ENCODE measurements at places on chromosomes 6 and 20.

GRCh38 chr6:32685603-32686002 is 19.1 kb upstream of the HLA-DQB1 start:
- DNase-seq: no peak

DNA sequence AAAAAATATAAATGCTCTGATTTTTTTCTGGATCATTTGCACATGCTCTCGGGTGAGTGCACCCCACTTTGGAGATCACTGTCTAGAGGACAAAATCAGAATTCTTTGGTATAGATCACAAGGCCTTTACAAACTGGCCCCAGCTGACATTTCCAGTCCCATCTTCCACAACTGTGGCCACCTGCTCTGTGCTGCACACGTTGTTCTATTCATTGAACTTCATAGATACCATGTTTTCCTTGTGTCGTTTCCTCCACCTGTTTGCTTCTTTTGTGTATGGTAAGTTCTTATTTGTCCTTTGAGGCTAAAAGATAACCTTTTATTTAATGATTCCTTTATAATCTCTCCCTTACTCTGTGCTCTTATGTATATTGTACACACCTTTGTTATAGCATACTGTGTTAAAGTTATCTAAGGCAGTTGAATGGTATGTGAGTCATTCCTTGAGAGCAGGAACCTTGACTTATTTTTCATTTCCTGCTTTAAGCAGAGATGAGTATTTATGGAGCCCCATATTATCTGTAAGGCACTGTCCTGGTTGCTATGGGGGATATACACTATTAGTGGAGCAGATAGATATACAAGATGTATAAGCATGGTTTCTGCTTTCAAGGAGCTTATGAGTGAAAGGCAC is 12.0 kb upstream of the SLC17A5 start:
- no peak for DNase-seq

DNA sequence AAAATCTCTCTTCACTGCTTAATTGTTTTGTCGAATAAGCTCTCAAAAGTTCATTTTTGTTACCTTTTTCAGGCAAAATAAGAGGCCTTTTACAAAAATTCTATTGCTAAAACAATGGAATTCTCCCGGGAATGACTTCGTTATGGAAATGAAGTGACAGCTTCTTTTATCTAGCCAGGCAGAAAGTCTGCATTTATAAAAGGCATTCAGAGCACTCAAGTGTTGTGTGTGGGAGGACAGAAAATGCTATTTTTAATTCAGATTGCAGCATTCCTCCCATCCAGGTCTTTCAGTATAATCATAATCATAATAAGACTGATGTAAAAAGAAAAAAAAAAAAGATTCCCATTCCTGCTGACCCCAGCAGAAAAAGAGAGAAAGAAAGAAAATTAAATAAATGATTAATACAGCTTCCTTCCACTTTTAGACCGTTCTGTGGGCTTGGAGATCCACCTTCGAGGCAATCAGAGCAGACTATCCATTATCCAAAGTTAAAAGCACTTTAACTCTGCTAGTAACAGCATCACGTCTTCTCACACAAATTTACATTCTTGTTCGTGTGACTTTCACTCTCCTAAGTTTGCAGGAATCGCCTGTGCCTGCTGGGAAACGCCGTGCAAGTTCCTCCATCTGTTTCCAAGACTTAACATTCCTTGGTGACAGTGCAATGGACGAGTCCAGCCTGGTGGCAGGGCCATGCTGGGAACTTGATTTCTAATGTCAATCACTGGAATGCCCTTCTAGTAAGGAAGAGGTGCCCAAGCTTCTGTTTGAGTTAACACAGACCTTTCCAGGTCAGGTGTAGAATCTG is 258.8 kb downstream of the GMPR start:
- no peak for DNase-seq

- DNase-seq: no peak
These were observed 402.9 kb upstream of the MAP3K7 start for GRCh38 chr6:90989763-90990162.

GRCh38 chr6:90268178-90268577 is 28.5 kb downstream of the BACH2 start:
- DNase-seq: no peak

- no peak for DNase-seq
These were observed 431.5 kb upstream of the ARID1B start for GRCh38 chr6:156345700-156346099.

DNA sequence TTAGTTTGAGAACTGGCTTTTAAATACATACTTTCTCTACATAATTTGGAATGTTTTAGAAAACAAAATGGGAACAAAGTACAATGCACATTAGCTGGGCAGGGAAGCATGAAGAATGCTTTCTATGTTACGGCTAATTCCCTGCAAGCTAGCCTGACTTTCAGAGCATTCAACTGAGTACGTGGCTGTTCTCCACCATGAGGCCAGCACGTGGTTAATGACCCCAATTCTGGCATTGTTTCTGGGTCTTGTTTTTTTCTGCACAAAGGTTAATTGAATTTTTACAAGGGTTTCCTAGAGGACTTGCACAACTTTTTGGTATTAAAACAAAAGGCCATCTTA is 208.6 kb upstream of the AGPAT4 start:
- no peak for DNase-seq

Data from hematopoietic multipotent progenitor cell treated with erythropoietin and hydrocortisone succinate and interleukin-3 and kit ligand, for 17 days (in vitro differentiated cells).